ENCODE measurements at places on chromosomes 2 and 18.
A peak's percentile ranks its signal among the peaks of the same experiment; 100 is the strongest.

DNA sequence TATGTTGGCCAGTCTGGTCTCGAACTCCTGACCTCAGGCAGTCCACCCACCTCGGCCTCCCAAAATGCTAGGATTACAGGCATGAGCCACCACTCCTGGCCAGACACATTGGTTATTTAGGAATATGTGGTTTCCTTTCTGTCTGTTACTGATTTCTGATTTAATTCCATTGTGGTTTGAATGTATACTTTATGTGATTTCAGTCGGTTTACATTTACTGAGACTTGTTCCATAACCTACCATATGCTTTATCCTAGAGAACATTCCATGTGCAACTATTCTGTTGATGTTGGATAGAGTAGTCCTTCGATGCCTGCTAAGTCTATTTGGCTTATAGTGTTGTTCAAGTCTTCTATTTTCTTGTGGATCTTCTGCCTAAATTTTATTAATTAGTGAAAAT lies 1.6 kb upstream of the CCL20 start:
- DNase-seq: no peak

GRCh38 chr18:76255070-76255683 lies 239.9 kb downstream of the ZNF516 start:
- DNase-seq: no peak

- DNase-seq: peak; percentile 63
Observed at GRCh38 chr18:13381944-13382365, 163.4 kb downstream of the LDLRAD4 start.

- DNase-seq: no peak
Observed at GRCh38 chr2:175404839-175405238, 223.3 kb upstream of the ATP5MC3 start.

GRCh38 chr2:146651361-146651760 lies 1193.5 kb upstream of the ACVR2A start:
- DNase-seq: no peak

DNA sequence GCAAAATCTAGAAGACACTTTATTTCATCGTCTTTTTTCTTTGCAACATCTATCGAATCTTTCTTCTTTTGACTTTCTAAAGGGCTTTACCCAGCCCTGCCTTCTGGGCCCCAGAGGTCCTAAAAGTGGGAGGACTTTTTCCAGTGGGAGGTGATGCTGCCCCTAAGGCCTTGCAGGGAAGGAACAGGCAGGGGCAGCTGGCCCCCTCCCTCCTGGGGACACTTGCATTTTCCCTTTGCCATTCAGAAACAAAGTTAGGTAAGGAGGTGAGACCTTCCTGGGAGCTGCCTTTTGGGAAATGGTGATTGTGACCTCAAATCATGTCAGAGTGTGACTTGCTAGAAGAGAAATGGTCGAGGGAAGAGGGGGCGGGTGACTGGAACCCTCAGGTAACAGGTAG lies 132.7 kb downstream of the GLI2 start:
- DNase-seq: no peak

DNA sequence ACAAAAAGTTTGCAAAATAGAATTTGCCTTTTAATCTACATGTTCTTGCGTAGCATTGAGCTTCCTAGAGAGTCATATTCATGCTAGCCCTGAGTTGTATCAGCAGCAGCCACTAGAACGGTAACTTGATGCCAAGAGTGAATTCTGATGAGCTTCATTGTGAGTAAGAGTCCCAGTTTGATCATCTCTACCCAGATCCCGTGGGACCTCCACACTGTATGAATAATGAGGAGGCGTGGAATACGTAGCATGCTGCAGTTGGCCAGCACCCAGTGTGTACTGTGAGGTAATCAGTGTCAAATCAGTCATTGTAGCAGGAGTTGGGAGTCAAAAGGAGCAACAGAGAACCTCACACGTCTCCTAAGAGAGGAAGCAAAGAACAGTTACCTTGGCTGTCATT lies 197.9 kb downstream of the NEDD4L start:
- DNase-seq: no peak

GRCh38 chr2:9538000-9538507 lies 17.6 kb downstream of the ADAM17 start:
- no peak for DNase-seq

GRCh38 chr2:24380820-24381219 lies 20.5 kb upstream of the ITSN2 start:
- DNase-seq: peak; percentile 35

GRCh38 chr2:201256082-201256481 lies 4.3 kb upstream of the CASP8 start:
- DNase-seq: no peak

DNA sequence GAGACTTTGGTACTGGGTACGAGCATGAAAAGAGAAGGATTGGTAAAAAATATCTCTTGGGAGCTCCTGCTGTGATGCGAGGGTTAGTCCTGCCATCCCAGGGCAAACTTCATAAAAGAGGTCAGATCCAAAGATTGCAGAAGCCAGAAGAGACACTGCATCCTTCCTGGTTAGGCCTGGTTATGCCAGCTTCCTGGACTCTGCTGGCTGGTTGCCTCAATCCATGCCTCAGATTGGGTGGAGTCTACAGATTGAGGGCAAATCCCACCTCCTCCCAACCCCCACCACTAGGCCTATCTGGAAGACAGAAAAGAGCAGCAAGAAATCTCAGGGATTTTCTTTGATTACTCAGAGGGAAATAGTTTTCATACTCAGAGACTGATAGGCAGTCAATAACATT lies 5.3 kb upstream of the ACADL start:
- no peak for DNase-seq

DNA sequence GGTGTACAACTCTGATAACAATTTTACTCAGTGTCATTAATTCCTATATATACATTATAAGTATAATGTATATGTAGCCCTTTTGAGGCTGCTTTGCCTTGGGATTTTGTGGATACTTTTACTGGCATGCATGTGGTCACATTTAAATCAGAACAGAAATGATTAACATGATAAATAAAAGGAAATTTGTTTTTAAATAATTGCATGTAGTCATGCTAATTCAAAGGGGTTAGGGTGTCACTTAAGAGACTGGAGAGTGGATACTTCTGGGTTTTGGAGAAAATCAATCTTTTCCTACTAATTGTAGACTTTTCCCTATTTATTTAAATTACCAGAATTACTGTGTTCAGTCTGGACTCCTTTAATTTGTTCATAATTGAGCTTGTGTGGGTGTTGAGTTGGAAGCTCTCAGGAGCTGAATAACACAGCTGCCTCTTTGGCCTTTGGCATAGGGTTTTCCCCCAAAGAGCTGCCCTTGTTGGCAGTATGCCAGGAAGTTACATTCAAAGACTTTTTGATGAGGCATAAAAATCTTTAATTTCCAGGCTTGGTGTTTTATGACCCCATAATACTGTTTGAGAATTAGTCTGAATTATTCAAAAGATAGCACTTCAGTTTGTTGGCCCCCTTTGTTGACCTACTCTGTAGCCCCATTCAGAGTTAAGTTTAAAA lies 484.7 kb upstream of the NRP2 start:
- no peak for DNase-seq

DNA sequence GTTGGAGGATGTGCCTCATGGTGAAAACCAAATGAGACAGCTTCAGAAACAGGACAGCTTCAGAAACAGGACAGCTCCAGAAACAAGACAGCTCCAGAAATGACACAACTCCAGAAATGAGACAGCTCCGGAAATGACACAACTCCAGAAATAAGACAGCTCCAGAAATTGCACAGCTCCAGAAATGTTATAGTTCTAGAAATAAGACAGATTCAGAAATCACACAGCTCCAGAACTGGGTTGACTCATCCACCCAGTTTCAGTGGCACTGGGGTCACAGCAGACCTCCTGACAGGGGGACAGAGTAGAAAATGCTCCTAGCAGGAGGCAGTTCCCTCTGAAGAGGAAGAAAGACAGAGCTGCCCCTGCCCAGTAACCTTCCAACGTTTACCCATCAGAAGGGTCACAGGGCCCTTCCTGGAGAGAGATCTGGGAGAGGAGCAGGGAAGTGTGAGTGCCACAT lies 26.9 kb upstream of the COL6A3 start:
- DNase-seq: peak; percentile 79

GRCh38 chr18:10743766-10744165 lies 217.9 kb downstream of the NAPG start:
- no peak for DNase-seq

DNA sequence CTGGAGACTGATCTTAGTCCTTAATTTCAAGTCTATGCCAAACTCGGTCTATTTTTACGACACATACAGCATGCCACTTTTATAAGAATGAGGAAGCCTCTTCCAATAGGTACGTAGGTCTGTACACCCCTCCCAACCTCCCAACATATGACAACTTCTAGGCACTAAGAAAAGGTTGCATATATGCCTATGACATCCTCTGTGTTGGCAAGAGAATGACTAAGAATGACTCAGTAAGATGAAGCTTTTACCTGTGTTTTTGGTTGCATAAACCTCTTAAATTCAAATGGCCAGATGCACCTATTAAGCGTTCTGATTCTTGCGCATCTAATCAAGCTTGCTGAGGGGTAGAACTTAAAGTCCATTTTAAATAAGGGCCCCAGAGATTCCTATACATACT lies 586.4 kb upstream of the ZEB2 start:
- DNase-seq: no peak

DNA sequence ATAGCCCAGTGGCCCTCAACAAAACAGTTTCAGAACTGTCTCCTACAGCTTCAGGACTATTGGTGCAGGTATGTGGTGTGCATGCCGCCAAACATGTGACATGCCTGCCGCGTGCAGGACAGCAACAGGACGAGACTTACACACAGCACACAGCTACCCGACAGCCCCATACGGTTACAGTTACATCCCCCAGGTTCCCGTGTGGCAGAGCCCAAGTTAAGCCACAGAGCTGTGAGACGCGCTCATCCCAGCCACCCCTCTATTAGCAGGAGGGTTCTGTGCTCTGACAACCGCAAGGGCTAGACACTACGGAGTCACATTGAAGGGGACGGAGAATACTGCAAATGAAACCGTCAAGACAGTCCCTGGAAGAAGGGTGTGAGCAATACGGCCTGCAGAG lies 16.4 kb upstream of the TUBB6 start:
- DNase-seq: no peak

DNA sequence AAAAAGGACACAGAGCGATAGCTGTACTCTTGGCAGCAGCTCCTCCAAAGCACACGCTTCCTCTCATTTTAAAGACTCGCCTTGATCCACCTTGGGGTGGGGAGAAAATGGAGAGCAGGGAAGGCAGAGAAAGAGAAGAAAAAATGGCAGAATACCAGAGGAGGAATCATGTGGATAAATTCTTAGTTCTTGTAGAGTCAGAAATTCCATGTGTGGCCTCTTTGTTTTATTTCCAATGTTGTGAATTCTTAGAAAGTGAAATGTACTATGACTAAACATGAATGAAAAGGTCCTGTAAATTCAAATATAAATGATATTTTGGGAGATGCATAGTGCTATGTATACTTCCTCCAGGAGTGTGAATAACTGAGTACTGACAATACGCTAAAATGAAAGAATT lies 89.7 kb upstream of the SESTD1 start:
- DNase-seq: no peak

DNA sequence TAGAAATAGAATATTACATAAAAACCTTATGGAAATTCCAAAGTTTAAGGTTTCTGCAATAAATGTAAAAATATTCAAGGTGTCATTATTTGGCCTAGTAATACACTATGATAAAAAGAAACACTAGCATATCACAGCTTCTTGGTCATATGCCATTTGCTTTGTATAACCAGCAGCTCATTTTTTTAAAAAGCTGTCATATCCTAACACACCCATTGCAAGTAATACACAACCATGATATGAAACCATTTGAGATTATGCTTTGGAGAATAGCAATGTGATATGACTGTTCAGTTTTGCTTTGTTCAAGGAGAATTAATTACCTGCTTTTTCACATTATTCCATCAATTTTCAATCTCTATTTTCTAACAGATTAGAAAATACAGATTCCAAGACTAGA lies 149.0 kb downstream of the IKZF2 start:
- no peak for DNase-seq

DNA sequence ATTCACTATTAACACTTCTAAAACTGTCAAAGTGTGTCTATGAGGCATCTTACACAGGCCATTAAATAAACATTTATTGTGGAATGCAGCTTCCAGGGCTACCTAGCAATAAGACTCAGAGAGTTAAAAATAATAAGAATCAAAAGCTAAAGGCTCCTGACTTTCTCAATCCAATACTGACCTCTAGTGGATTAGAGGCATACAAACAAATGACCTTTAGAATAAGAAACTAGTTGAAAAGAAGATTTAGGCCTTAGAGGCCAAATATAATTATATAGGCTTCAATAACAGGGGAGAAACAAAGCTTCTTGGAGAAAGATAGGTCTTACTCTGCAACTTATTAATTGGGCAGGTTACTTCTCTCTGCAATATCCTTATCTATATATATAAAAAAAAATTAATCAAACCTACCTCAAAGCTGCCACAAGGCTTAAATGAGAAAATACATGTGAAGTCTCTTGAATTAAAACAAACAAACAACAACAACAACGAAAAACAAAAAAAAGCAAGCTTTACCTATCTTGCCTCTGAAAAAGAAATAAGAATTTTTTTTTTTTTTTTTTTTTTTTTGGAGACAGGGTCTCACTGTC lies 246.1 kb downstream of the EXOC6B start:
- DNase-seq: no peak

DNA sequence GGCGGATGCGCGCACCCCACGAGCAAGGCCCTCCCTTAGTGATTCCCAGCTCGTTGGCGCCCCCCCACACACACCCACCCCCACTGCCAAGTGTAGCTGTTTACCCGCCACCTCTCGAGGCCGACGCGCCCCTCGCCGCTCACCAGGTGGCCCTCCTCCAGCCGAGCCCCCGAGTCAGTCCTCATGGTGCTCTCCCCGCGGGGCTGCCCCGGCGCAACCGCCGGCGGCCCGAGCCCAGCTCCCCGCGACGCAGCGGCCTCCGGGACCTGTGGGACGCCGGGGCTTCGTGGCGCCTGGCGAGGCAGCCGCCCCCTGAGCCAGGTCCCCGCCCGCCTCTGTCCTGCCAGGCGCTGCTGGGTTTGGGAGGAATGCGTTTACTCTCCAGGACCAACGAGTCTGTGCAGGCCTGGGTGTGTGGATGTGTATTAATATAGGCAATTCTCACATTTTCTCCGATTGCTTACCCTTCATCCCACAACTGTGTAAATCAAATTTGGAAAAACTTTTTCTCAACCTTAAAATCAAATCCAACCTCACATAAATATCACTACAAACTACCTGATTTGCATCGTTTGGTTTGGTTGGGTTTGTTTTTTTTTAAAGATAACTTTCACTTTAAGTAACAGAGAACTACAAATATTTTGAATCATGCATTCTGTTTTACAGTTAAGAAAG lies at the start of gene TMEM237:
Gene TMEM237 (minus strand): TSS at position 288 of the 675 bp plus-strand sequence. CDS start 103 bp downstream, at position 185.
- no peak for DNase-seq

- no peak for DNase-seq
Observed at GRCh38 chr18:22670914-22671313, 253.2 kb upstream of the CTAGE1 start.

- no peak for DNase-seq
Observed at GRCh38 chr2:190763901-190764514, 115.1 kb downstream of the NAB1 start.

DNA sequence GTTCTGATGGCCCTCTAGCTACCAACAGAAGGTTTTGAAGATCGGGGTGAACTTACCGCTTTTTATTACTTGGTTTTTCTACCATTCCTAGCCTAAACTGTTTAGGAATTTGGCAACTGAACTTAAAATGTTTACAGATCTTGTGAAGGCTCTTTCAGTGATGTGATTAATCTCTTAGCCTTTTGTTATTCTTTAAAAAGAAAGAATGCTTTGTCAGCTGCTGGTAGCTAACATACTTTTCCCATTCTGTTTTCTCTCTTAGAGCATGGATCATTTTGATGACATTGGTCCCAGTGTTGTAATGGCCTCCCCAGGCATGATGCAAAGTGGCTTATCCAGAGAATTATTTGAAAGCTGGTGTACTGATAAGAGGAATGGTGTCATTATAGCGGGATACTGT lies 18.1 kb downstream of the CPSF3 start:
- DNase-seq: no peak

GRCh38 chr2:10741139-10741538 lies 19.7 kb downstream of the ATP6V1C2 start:
- DNase-seq: no peak

Measured in activated CD8-positive, alpha-beta memory T cell treated with anti-CD3 and anti-CD28 coated beads for 24 hours (primary cell).